ENCODE measurements at places on chromosomes 5 and 9.
A peak's percentile ranks its signal among the peaks of the same experiment; 100 is the strongest.

GRCh38 chr5:22521521-22521920, 331.6 kb downstream of the CDH12 start:
- DNase-seq: no peak

DNA sequence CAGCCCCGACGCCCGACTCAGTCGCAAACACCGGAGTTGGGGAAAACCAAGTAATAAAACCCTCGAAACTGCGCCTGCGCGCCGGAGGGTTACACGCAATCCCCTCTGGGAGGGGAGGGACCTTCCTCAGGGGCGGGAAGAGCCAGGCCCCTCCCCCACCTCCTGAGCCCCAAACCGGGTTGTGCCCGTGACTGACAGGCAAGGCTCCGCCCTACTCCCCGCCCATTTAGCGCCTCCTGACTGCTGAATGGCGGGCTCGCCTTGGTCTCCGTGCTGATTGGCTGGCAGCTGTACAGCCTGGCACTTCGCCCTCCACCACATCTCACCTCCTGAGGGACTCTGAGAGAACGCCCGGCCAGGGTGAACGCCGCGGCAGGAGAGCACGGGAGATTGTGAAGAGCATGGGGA, at the start of gene PRDM9:
PRDM9 (plus strand) TSS at position 332 of the 408 bp plus-strand sequence. CDS start 1,425 bp downstream, outside the sequence.
- DNase-seq: no peak

DNA sequence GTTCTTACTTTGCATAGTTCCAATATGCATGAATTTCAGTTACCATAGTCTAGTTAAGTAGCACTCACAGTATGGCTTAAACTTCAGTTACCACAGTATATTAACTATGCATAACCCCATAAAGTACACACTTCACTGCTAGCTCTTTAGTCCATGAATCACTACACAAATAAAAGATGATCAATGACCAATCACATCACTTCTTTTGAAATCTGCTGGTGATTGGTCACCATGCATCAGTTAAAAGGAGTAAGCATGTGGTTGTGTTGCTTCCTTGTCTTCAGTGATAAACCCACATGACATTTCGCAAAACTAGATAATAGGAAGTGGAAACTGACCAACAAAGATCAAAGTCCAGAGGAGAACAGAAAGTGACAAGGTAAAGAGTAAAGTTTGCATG, 79.0 kb downstream of the TAF11L14 start:
- no peak for DNase-seq

GRCh38 chr5:10233505-10233904, 16.2 kb downstream of the ATPSCKMT start:
- DNase-seq: no peak

DNA sequence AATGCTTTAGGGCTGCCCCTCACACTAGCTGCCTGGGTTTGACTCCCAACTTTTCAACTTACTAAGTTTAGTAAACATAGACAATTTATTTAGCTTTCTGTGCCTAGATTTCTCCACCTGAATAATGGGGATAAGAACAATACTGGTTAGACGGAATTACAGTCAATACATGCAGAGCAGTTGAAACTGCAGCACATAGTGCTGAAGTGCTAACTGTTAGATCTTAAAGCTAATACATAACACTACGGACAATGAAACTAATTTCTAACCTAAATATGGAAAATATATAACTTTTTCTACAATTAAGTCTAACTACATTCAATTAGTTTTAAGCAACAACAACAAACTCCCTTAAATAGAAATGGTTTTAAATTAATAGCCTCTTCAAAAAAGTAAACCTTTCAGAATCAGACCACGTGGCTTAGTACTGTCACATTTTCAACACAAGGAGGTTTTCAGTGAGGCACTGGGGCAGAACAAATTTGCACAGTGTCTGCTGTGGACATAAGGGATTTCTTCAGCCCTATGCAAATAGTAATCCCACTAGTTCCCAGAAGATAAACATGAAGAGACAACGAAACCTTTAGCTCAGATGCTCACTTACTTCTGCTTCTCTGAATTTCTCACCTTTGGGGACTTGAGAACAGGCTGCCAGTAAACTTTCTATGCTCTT, 293.4 kb downstream of the EDIL3 start:
- DNase-seq: no peak

- DNase-seq: no peak
These were observed 6.7 kb upstream of the TMEM141 start for GRCh38 chr9:136784249-136784996.

GRCh38 chr9:14993061-14993800, 83.0 kb upstream of the FREM1 start:
- DNase-seq: peak; percentile 72

DNA sequence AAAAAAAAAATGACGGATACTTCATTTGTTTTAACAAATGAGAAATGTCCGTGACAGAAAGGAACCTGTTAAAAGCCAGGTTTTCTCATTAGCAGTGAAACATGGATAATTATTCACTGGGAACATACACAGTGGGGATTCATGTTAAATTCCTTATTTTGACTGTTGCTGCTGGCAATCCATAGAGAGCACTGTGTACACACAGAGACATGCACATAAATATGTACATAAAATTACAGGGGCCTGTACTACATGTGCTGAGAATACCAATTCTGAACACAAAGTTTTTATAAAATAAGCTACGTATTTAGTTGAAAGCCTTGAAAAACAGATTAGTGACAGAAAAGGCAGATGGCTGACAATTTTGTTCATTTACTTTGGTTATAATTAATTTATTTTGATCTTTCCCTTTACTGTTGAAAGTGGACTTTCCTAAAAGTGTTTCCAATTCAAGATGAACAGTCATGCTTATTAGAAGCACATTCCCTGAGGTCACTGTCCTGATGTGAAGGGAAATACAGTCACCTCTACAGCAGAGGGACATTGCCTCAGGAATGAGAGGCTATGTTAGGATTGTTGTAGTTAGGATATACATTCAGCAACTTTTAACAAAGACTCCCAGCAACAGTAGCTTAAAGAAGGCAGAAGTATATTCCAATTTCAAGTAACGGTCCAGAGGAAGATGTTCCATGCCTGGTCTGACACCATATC, 166.7 kb downstream of the SAXO1 start:
- DNase-seq: no peak

DNA sequence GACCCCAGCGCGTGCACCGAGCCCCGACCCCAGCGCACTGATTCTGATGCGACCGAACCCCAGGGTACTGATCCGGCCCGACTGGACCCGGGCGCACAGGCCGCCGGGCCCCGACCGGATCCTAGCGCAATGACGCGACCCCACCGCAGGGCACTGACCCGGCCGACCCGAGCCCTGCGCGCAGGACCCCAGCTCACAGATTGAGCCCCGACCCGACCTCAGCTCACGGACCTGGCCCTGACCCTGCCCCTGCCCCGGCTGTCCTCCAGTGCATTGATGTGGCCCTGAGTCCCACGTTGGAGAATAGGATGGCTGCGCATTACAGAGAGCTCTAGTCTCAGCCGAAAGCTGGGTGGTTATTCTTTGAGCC, 438 bp downstream of the TRIP13 start:
- DNase-seq: no peak

DNA sequence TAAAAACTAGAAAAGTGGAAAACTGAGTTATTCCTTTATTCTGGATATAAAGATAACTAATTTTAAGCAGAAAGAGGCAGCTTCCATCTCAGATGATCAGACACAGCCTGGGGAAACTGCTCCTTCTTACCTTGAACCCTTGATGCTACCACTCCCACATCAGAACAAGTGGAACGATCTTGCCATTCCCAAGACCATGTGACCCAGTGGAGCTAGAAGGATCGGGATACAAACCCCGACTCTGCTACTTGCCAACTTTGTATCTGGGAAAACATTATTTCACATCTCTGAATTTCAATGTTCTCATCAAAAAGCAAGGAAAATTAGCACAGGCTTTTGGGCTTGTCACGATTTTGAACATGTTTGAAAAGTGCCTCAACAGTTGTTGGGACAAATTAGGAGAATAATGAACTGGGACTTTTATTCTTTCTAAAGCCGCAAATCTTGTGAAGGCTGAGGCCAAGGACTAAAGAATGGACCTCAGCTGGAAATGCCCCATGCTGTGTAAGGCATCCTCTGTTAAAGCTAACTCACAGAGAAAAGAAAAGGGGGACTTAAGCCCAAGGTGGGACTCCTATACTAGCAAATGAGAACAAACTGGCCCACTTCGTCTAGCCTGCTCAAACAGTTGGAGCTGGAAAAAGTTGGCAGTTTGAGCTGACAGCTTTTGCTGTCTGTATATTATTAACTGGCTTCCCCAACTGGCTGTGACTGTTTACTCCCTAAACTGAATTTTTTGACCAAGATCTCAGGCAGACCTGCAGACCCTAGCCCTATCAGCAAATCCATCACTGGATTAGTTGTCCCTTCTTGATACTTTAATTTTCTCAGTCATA, 552.3 kb downstream of the EFNA5 start:
- DNase-seq: no peak

DNA sequence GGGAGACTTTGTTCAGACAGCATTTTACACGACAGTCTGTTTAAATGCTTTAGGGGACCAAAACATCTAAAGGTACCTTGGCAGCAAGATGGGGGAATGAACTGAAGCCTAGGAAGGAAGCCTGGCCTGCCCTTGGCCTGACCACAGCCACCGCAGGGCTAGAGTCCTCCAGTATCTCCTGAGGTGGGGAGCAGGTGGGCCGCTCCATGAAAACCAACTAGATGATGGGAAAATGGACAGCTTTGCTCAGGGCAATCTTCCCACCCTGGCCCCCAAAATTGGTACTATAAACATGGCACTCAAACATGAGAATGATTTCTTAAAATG, 153.3 kb downstream of the AUH start:
- DNase-seq: no peak

GRCh38 chr5:152397581-152397980, 7.5 kb downstream of the NMUR2 start:
- no peak for DNase-seq

- DNase-seq: no peak
These were observed 127.0 kb downstream of the RFK start for GRCh38 chr9:76267284-76267652.

DNA sequence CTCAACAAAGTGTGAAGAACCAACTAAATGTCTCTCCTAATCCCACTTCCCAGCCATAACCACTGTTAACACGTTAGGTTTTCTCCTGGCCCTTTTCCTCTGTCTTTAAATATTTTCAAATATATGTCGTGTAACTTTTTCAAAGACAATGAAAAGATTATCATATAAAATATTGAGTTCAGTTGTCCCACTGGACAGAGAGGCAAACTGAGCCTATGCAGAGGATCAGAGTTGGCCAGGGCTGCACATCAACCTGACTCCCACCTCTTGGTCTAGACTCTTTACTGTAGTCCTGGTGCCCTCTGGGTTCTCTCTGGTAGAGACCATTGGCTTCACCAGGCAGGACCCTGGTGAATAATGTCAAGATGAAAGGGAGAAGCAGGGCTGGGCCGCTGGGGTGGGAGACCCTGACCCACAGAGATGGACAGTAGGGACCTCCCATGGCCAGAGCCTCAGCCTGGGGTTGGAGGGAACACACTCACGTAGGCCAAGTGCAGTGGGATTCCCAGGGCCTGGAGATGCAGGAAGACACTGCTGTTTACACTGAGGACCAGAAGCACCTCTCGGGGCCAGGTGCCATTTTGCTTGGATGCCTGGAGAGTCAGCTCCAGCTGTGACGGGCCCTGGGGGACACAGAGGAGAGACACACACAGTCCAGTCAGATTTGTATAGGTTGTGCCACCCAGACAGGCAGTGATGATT, 25.1 kb downstream of the ENG start:
- DNase-seq: no peak

GRCh38 chr9:125889476-125890419, 142.6 kb downstream of the PBX3 start:
- peak; percentile 37 for DNase-seq

All from activated CD4-positive, alpha-beta T cell treated with anti-CD3 and anti-CD28 coated beads, Interleukin-2, amount 50 U/mL, for 48 hours (primary cell).